ENCODE measurements at places on chromosomes 5 and 9.
A peak's percentile ranks its signal among the peaks of the same experiment; 100 is the strongest.

DNA sequence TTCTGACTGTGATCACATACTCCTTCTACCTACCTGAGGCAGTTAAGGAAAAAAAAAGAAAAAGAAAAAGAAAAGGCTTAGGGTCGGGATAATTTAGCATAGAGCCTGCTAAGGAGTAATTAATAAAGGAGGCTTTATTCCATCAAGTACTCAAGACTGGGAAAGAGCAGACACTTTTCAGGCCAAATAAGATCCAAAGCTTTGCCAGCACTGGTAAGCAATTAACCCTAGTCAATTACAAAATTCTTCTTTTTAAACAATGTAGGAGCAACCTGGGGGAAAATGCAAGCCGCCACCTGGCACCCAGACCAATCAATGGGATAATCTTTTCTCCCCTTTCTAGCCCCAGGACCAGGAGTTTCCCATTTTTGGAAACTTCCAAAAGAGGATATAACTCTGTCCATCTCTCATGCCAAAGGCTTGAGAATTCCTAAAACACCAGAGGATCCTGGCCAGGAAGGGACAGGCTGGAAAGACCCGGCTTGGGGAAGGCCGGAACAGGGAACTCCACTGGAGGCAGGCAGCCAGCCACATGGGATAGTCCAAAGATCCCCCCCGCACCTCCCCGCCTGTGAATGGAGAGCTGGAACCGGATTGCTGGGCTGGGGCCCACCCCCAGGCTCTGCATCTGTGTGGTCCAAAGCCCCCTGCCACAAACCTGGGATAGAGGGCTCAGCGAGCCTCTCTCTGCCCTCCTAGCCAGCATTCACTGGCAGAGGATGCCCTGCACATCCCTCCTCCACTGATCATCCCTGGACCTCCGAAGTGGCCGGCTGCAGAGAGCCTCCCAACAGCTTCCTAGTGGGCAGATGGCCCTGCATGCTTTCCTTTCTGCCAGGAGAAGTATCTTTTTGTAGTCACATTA is 117.8 kb downstream of the ZNF354C start:
- DNase-seq, result no peak

DNA sequence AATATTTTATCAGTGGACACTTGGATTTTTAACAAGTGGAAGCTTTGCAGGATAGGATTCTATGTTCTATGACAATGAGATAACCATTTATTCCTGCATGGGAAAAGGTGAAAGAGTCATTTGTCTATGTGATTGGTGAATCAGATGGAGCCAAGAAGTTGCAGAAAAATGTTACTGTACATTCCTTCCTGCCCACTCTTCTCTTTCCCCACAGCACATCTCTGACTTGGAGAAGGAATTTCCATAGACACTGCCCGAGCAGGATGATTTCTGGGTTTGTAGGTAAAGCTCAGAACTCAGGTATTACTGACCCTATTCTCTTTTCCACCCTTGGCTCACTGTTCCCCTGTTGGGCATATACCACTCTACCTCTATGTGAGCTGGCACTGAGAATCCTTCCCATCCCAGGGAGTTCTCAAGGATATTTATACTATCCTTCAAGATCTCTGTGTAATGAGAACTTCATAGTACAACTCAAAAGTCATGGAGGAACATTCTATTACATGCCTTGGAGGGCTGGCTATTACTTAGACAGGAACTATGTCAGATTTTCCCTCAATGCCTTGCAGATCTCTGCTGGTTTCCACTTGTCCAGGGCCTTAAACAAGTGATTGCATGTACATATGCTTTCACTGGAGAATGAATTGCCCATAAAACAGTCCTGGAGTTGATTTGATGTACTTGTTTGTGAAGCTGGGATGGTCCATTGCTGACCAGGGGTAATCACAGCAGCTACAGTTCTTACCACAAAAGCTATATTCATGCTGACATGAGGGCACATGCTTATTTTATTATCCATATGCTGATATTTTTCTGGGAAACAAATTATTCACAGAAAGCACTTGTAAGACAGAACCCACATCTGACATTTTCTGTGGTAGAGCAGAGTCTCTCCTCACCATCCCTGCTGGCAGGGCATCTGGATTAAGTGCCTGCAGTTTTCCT is 24.1 kb downstream of the SLC1A3 start:
- DNase-seq, result no peak

DNA sequence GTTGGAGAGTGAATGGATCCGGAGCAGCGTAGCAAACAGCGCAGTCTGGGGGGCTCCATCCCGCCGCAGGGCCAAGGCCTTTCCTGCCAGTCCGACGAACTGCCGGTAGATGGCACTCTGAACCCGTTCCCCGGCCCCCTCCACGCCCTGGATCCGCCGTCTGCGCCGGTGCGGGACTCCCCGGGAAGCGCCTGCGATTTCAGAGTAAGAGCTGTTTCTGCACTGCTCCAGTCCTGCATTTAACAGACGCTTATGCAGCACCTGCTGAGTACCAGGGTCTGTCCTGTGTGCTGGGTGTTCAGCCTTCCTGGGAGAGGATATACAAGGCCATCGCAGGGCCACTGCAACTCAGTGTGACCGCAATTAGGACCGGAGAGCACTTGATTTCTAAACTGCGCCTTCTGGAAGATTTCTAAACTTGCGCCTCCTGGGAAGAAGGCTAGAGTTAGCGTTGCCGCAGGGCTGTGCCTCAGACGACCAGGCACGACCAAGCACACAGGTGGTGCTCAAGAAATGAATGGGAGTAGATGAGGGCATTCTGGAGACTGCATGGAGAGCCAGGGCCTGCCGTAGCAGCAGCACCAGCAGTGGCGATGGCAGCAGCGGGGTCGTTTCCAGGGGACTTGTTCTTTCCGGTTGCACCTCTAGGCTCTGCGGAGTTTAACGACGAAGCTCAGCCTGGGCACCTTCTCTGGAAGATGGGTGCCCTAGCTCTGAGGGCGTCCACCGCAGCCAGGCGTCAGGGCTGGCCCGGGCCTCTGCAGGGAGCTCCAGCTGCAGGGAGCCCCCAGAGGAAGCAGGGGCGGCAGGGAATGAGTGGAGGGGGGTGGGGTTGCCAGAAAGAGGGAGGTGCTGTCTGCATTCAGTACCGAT is 14.3 kb upstream of the TIFAB start:
- peak; percentile 83 for DNase-seq

DNA sequence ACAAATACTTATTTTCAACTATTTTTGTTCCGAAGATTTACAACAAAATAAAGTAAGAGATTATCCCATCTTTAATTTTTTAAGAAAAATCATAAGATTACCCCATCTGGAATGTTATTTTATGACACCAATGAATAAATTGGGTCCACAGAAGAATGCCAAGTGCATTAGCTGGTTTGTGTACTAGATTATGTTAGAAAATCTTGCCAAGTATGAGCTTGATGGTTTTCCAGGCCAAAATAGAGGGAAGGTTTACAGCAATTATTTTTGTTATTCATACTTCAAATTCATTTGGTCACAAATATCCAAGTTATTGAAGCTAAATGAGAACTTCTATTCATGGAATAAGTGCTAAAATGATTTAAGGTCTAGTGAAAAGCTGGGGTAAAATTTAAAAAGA is 109.4 kb upstream of the DMRTA1 start:
- no peak for DNase-seq

GRCh38 chr5:7464182-7464581 is 68.2 kb downstream of the ADCY2 start:
- DNase-seq, result no peak

DNA sequence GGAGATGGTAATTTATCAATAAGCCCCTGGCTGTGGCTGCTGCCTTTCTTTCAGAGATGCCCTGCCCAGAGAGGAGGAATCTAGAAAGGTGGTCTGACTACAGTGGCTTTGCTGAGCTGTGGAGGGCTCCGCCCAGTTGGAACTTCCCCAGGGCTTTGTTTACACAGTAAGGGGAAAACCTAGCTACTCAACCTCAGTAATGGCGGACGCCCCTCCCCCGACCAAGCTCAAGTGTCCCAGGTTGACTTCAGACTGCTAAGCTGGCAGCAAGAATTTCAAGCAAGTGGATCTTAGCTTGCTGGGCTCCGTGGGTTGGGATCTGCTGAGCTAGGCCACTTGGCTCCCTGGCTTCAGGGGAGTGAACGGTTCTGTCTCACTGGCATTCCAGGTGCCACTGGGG is 865.4 kb upstream of the ACO1 start:
- DNase-seq, result no peak

GRCh38 chr5:34673463-34674125 is 17.5 kb downstream of the RAI14 start:
- DNase-seq, result no peak

DNA sequence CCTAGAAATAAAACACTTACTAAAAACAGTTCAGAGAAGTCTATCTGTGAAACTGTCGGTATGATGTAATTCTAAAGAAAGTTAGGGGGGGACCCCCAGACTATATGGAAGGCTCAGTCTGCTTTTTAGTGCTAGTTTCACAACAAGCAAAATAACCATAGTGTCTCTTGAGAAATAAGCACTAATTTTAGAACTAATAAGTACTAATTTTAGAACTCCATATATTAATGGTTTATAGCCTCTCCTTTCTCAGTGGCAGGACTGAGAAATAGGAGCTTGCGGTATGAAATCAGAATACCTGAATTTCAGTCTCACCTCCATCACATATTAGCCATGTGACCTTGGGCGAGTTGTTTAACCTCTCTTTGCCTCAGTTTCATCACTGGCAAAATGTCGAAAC is 1.4 kb upstream of the PHF24 start:
- no peak for DNase-seq

DNA sequence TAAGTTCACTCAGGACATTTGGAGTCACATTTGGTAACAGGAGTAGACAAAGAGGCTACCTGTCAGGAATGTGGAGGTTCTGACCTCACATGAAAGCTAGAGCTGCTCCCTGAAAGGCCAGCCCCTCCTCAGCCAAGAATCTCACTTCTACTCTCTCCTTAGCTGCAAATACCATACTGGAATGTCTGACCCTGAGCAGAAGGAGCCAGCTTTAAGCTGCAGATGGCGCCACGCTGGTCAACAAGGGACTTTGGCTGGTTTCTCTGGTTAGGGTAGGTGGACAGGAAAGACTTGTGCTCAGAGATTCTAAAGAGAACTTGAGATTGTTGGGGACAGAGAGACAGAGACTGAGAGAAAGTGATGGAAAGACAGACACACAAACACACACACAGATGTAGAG is 21.9 kb downstream of the ASTN2 start:
- DNase-seq, result no peak

DNA sequence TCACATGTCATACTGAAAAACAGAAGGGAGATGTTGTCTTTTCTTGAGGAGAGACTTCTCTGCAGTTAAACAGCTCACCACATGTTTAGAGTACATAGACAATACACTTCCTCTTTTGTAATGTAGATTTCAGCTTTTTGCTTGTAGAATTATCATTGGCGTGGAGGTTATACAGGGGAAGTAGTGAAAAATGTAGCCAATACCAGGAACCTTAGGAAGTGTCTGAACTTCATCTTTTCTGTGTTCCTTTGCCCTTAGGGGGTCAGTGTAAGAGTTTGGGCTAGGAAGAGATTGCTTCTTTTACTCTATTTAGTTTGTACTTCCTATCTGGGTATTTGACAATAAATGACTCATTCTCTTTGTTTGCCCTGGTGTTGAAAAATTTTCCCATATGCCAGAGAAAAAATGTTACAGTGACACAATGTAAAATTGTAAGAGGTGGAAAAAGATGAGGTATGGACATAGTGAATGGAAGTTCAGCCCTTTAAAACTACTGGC is 21.0 kb upstream of the CDKN2B start:
- no peak for DNase-seq

DNA sequence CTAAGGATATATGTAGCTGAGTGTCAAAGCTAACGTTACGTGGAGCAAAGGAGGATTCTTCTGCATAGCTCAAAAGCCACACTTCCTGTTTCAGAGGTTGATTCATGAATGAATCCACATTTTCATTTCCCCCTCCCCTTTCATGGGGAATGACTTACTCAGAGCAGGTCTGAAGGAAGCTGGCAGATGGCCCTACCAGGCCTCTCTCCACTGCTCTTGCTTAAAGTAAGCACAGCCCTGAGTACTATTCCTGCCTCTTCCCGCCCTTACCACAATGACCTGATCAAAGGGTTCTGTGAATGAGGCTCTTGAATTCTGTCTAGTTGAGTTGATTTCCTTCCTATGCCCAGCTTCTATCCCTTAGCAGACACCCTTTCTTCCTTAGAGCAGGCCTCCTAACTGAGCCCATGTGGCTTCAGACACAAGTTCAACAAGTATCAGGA is 6.3 kb downstream of the IGIP start:
- DNase-seq, result no peak

DNA sequence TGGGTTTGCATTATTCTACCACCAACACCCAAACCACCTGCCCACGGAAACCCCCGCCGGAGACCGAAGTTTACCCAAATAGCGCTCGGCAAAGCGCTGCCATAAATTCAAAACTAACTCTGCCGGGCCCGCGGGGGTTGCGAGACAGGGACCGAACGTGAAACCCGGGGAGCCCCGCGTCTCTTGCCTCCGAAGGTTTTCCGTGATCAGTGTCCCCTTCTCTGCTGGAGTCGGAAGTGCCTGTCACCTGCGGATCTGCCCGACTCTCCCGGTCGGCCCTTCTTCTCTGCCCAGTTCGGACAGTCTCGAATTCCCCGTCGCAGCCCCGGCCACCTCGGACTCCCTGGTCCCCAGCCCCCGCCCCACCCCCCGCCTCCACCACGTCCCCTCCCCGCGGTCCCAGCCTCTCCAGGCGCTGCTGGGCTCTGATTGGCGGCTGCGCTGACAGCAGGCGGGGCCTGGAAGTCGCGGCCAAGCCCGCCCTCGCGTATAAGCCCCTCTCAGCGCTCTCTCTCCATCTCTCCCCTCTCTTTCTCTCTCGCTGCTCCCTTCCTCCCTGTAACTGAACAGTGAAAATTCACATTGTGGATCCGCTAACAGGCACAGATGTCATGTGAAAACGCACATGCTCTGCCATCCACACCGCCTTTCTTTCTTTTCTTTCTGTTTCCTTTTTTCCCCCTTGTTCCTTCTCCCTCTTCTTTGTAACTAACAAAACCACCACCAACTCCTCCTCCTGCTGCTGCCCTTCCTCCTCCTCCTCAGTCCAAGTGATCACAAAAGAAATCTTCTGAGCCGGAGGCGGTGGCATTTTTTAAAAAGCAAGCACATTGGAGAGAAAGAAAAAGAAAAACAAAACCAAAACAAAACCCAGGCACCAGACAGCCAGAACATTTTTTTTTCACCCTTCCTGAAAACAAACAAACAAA is at the start of gene RORB:
Gene RORB (plus strand): TSS at position 517 of the 929 bp plus-strand sequence. CDS start 642 bp downstream, outside the sequence.
- peak; percentile 71 for DNase-seq

DNA sequence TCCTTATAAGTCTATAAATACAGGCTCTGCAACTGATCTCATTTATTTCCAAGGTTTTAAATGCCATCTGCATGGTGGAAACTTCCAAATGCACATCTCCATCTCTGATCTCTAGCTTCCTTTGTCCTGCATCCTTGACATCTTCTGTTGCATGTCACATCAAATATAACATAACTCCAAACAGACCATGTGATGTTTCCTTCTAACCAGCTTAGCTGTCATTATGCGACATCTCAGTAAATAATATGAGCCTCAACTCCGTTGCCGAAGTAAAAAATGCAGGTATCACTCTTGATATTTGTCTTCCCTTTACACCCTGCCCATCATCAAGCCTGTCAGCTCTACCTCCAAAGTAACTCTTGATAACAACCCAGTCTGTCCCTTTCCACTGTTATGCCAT is 506.4 kb upstream of the C9orf72 start:
- no peak for DNase-seq

Measured in suprapubic skin (tissue), 4 donors.